ENCODE measurements at places on chromosomes 16 and 17.

DNA sequence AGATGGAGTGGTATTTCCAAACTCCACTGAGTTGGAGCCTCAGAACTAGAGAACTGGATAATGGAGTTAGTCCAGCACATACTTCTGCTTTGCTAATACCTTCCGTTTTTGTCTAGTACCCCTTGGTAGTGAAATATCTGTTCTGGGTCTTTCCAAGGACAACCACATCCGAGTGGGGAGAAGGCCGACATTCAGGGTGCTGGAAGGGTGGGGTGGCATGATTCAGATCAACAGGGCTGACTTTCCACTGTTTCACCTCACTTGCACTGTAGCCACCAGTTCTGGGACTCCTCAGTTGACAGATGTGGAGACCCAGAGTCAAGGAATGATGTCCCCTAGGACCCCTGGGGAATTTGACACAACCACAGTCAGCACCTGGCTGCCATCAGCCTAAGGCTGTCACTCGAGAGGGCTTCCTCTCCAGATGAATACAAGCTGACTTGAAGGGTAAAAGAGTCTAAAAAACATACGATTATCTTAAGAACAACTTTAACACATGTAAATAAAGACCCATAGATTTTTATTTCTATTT, 84.8 kb upstream of the HNF1B start:
- DNase-seq: peak; percentile 50

GRCh38 chr16:29644973-29645693, 17.9 kb upstream of the SPN start:
- DNase-seq: peak; percentile 38

- DNase-seq: no peak
These were observed 32.1 kb downstream of the ANKRD40 start for GRCh38 chr17:50675627-50676026.

- DNase-seq: no peak
These were observed 84.5 kb downstream of the XYLT1 start for GRCh38 chr16:17386229-17386628.

DNA sequence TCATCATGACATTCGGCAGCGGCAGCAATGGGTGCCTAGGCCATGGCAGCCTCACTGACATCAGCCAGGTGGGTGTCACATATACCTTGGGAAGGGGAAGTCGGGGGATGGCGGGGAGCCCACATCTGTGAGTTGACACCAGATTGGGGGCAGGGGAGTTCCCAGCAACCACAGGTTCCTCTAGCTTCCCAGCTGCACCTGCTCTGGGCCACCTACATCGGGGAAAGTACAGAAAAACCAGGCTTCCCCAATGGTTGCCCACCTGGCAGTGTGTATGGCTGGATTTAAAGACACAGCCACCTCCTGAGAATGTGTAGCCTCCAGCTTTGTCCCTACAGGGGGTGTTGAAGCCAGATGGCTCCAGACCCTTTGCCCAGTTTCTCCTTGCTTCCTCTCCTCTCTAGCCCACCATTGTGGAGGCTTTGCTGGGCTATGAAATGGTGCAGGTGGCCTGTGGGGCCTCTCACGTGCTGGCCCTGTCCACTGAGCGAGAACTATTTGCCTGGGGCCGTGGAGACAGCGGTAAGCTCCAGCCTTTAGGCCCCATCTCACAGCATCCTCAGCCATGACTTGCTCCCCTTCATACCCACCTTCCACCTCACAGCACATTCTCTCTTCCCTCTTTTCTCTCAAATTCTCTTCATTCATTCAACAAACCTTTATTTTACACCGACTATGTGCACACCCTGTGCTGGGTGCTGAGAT, 5.0 kb upstream of the TRAF4 start:
- peak; percentile 65 for DNase-seq

- no peak for DNase-seq
These were observed 16.3 kb downstream of the C16orf46 start for GRCh38 chr16:81060576-81061306.

DNA sequence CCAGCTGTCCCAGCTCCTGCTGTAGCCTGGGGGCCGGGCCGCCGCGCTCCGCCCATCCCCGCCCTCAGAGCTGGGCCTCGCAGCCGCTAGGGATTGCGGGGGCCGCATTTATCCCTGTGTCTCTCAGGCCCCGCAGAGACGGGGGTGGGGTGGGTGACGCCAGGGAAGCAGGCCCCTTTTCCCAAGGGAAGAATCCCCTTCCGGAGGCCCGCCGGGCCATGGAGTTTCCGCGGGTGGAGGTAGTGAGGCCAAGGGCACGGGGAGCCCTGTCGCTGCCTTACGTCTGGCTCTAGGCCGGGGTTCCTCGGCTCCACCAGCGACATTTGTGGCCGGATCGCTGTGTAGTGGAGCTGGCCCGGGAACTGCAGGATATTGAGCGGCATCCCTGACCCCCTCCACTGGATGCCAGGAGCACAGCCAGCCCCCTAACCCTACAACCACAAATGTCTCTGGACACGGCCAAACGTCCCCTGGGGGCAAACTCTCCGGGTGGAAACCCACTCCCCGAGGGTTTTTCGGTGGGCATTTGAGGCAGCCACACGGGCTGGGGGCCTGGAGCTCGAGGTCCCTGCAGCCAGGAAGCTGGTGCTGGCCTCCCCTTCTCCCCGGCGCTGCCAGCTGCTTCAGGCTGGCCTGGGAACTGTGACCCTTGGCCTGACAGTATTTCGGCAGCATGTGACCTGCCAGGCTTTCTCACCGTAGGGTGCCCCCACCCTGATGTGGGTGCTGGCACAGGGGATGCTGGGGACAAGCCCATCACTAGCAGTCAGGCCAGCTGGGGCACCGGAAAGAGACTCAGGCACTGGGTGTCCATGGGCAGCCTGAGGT, 12.0 kb upstream of the CD300A start:
- DNase-seq: no peak

- DNase-seq: no peak
These were observed 3.1 kb upstream of the SOX9 start for GRCh38 chr17:72117535-72118334.

- DNase-seq: no peak
These were observed 11.7 kb downstream of the ARL2BP start for GRCh38 chr16:57256601-57257395.

DNA sequence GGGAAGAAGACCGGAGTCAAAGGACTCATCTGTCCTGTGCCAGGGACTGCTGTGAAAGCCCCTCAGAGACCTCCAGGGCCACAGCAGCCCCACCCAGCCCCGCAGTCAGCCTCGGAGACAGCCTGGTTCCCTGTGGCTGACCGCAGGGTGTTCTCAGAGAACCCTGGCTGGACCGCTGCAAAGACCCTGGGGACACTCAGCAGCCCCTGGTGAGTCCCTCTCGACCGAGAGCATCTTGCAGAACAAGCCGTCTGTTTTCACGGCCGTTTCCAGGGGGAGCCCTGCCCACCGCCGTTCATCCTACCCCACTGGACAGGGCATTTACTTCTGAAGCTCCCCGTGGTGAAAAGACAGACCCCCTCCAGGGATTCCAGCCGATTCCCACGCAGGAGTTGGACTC, 10.3 kb downstream of the UBALD1 start:
- DNase-seq: no peak

- no peak for DNase-seq
These were observed 71.9 kb downstream of the AXIN2 start for GRCh38 chr17:65489413-65490155.

- DNase-seq: no peak
These were observed 4.0 kb downstream of the MAFG start for GRCh38 chr17:81923302-81924260.

GRCh38 chr17:67074781-67075180, 30.4 kb downstream of the CACNG1 start:
- no peak for DNase-seq

- no peak for DNase-seq
These were observed 627.2 kb downstream of the TOX3 start for GRCh38 chr16:51919736-51920135.
